ENCODE measurements at places on chromosomes 11 and 22. TPM values are rescaled to one million over a fixed set of nuclear protein-coding genes. Genes with fewer than 3 reads are reported as not detected.

Gene SOX10
- not detected for total RNA-seq

- no peak for DNase-seq
Observed at GRCh38 chr11:19091366-19091765, 25.6 kb upstream of the ZDHHC13 start.

GRCh38 chr22:22342697-22343580, 98.4 kb downstream of the VPREB1 start:
- DNase-seq = peak; percentile 53

- DNase-seq = no peak
Observed at GRCh38 chr11:91293119-91293518, 931.5 kb upstream of the FAT3 start.

DNA sequence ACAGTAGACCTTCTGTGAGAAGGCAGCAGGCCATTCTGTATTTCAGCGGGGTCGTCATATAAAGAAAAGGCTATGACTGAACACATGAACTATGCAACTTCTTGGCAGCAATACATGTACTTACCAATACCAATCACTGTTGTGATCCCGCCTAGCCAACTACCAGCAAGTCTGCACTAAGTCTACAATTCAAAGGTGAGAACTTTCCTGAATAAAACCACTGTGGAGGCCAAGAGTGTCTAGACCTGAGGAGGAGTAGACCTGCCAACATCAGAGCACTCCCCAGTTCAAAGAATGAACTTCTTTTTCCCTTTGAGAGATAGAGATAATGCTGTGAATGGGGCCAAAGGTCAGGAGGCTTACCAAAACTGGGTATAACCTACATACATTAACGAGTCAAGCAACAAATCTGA, 108.2 kb downstream of the SIK3 start:
- DNase-seq = no peak

DNA sequence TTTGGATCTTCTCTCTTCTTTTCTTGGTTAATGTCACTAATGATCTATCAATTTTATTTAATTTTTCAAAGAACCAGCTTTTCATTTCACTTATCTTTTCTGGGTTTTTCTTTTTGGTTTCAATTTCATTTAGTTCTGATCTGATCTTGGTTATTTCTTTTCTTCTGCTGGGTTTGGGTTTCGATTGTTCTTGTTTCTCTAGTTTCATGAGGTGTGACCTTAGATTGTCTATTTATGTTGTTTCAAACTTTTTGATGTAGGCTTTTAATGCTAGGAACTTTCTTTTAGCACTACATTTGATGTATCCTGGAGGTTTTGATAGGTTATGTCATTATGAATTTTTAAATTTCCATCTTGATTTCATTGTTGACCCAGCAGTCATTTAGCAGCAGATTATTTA, 142.3 kb downstream of the C11orf87 start:
- no peak for DNase-seq

Data from activated naive CD8-positive, alpha-beta T cell treated with anti-CD3 and anti-CD28 coated beads for 36 hours (primary cell).